ENCODE measurements at places on chromosomes 1 and 21.

- DNase-seq, result no peak
These were observed 38.8 kb downstream of the CASQ2 start for GRCh38 chr1:115729756-115730155.

DNA sequence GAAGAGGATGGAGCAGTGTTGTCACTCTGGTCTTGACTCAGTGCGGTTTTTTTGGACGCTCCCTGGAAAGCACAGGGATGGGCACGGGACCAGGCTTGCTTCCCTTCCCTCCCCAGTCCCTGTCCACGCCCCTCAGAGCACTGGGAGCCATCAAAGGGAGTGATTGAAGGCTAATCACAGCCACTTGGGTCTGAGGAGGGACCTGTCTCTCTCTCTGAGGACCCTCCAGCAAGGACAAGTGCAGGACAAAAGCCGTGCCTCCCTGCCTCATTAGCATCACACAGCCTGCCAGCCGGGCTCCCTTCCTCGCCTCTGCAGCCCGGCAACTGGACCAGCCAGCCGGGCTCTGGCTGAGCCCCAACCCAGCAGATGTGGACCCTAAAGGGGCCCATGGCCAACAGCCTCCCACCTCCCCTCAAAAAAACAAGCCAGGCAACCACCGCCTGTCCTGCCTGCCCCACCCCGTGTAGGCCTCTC is 18.6 kb upstream of the PDZK1IP1 start:
- DNase-seq, result no peak

- DNase-seq, result no peak
These were observed 211.9 kb upstream of the SPAG17 start for GRCh38 chr1:118396829-118397495.

GRCh38 chr21:31482460-31482859 is 138.4 kb upstream of the TIAM1 start:
- DNase-seq, result no peak

DNA sequence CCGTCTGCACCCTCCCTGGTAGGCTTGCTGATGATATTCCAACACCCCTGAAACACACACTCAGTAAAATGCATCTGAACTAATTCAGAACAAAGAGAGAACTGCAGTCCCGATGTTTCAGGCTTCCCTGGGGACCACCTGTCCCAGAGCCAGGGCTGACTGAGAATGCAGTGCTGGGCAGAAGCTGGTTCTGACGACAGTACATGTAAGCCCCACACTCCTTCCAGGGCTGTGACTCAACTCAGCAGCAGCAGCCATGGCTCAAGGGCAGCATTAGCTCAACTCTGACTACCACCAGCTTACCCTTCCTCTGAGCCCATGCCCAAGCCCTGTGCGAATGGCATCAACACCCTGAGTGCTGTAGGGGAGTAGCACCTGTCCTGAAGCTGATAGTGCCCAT is 56.4 kb upstream of the SIPA1L2 start:
- DNase-seq, result no peak

GRCh38 chr1:77333501-77333900 is 51.7 kb downstream of the AK5 start:
- DNase-seq, result no peak
